ENCODE measurements at places on chromosomes 16 and 17.

DNA sequence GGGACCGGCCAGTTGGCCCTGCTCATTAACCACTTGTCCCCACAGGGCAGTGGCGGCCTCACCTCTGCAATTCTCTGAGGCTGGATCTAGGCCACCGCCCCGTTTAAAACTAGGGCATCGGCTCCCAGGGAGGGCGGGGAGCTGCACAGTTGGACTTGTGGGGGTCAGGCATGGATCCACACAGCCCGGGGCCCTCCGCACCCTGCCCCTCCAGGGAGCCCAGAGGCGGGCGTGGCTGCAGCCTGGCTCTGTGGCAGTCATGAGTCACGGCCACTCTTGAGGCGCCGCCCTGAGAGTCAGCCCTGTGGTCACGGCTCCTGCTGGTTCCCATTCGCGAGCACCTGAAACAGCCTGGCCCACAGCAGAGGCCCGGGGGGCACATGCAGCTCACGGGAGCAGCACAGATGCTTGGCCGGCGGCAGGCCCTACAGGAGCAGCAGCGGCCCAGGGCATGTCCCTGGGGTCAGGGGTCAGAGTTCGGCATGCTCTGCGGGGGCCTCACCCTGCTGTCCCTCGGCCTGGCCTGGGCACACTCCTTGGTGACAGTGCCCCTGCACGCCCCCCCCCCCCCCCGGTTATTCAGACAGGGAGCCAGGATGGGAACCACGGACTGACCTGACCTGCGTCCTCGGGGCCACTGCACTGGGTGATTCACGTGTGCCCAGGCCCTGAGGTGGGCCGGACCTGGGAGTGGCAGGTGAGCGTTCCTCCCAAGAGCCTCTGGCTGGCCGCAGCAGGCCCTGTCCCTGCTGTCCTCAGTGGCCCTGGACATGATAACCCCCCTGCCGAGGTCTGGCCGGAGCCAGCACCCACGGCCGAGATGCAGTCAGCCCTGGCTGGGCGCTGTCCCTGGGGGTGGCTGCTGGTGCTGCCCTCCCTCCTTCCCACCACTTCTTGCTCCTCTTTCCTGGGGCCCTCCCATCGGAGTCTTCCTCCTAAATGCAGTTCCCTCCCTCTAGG, 8.2 kb downstream of the CAPN15 start:
- peak; percentile 79 for DNase-seq

DNA sequence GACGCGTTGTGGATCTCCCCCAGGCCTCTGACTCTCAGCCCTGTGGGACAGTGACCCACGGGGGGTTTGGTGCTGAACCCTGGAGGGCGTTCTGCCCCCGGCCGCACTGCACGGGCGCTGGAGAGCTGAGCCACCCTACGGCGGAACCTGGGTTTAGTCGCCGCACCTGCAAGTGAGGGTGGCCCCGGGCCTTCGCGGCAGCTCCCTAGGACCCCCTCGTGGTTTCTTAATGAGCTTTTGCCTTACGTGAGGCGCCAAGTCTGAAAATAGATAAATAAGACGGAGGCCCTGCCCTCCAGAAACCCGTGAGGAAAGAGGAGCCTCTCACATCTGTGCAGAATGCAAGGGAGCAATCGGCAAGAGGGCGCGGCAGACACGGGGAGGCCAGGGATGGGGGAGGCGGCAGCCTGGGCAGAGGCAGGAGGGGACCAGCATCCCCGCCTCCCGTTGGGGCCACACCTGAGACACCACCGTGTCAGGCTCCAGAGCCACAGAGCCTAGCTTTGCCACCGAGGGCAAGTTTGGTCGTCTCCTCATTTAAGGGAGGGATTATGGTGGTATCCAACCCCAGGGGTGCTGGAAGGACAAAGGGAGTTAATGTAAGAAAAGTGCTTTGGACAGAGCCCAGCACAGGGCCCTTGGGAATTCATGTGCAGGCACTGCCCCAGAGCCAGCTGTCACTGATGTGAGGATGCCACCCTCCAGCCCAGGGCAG, 153.2 kb upstream of the CHMP6 start:
- no peak for DNase-seq

DNA sequence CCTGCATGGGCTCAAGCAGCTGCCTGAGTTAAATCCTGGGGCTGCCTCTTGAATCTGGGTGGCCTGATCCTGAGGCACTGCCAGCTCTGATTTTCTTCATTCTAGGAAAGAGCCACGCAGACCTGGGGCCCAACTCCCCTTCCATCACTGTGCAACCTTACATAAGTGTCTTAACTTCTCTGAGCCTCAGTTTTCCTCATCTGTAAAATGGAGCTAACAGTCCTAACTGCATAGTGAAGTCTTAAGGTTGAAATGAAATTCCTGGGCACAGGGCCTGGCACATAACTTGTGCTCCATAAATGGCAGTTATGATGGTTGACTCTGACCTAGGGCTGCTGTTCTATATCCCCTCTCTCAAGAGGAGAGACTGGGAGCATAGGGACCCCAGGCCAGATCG, 236.6 kb downstream of the GSG1L start:
- no peak for DNase-seq

- DNase-seq = no peak
Observed at GRCh38 chr17:36854982-36855381, 82.3 kb upstream of the LHX1 start.

DNA sequence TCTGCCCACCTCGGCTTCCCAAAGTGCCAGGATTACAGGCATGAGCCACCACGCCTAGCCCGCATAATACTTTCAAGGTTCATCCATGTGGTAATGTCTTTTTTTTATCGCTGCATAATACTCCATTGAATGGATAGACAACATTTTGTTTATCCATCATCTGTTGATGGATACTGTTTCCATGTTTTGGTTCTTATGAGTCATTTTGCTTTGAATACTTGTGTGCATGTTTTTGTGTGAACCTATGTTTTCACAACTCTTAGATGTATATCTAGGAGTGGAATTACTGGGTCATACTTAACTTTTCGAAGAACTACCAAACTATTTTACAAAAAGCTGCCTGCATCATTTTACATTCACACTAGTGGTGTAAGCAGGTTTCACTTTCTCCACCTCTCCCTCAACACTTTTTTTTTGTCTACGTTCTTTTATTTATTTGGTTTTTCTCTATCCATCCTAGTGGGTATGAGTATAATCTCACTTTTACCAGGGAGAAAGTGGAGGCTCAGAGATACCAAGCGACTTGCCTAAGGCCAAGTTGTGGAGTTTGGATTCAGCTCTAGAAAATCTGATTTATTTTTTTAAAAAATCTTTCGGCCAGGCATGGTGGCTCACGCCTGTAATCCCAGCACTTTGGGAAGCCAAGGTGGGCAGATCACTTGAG, 151.2 kb downstream of the CMIP start:
- DNase-seq = no peak

DNA sequence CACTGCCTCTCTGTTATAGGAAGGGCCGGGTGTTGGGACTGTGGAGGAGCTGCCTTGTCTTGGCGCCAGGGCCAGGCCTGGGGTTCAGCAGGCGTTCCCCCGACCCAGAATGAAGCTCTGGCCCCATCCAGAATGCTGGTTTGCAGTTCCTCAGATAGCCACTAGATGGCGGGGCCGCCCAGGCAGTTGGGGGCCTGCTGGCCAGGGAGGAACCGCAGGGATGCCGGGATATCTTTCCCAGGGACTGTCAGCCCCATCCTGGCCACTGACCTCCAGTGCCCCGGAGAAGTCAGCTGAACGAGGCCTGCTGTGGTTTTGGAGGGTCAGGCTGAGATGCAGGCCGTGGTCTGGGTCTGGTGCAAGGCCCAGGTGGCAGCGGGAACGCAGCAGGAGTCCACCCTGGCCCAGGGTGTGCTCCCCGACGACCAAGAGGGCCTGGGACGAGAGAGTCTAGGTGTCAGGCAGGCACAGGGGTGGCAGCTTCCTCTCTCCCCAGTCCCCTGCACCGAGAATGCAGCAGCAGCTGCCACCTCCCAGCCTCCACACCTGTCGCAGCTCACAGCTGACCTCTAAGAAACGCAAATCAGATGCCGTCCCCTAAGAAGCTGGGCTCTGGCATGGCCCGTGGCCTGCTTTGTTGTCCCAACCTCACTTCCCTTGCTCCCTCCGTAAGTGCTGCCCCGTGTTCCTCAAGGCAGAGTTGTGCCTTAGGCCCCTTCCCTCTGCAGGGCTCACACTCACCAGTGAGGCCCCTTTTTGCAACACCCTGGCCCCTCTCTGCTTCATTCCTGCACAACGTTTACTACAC, 51.2 kb downstream of the RMI2 start:
- DNase-seq = peak; percentile 61

- DNase-seq = no peak
Observed at GRCh38 chr17:2964370-2964769, 99.0 kb downstream of the OR1D5 start.

DNA sequence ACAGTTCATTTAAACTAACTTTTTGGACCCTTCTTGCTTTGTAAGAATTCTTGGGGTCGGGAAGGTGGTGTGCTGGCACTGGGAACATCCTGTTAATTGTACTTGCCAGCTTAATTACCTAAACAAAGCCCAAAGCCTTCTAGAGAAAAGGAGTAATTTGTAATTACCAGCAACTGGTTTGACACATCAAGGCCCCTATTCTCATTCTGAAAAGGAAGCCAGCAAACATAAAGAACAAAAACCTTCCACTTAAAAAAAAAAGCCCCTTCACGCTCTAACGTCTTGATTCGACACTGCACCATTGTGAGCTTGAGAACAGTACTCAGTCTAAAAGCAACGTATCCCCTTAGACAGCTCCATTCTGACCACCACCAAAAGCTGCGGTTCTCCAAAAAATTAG, 74.7 kb upstream of the RPH3AL start:
- no peak for DNase-seq

DNA sequence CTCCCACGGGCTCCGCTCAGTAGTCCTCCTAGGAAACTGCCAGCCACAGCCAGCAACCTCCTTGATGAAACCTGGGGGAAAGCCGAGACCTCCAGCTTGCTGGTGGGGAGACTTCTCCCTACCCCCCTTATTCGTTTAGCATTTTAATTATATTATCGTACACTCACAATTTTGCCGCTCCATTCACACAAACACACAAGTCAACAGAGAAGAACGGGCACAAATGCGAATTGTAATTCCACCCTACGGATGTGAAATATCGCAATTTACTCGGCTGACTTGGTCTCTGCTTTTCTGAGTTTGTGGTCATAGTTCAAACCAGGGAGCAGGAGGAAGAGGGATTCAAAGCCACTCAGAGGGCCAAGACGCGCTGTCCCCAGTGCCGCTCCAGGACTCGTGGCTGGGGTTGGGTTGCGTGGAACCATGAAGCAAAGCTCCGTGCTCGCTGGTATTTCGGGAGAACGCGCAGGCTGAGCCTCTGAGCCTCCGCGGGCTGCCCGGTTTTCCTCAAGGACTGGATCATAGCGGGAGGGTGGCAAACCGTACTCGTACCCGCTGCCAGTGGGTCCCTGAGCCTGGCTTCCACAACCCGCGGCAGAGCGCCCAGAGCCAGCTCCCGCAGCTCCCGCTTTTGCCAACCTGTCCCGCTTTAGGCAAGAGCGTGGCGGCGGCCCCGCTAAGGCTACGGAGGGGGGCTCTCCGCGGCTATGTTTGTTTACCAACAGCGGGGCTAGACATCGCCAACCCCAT, 2.0 kb downstream of the LHX1 start:
- DNase-seq = no peak

DNA sequence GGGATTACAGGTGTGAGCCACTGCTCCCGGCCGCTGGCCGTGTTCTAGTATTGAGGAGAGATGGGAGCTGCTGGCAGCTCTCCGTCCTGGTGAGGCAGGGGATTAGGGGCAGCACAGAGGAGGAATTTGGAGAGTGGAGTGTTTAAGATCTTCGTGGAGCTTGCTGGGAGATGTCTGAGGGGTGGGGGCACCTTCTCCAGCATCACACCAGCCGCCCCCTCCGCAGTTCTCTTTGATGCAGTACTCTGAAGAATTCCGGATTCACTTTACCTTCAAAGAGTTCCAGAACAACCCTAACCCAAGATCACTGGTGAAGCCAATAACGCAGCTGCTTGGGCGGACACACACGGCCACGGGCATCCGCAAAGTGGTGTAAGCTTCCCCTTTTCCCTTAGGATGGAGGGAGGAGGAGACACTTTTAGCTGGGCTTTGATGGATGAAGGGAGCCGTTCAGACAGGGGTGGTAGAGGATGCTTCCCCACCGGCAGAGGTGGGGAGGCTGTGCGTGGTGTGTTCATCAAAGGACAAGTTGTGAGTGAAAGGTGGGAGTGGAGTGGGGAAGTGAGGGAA, 11.9 kb downstream of the ITGAM start:
- DNase-seq = no peak

GRCh38 chr17:38703742-38704605, 1.1 kb upstream of the MLLT6 start:
- DNase-seq = no peak

DNA sequence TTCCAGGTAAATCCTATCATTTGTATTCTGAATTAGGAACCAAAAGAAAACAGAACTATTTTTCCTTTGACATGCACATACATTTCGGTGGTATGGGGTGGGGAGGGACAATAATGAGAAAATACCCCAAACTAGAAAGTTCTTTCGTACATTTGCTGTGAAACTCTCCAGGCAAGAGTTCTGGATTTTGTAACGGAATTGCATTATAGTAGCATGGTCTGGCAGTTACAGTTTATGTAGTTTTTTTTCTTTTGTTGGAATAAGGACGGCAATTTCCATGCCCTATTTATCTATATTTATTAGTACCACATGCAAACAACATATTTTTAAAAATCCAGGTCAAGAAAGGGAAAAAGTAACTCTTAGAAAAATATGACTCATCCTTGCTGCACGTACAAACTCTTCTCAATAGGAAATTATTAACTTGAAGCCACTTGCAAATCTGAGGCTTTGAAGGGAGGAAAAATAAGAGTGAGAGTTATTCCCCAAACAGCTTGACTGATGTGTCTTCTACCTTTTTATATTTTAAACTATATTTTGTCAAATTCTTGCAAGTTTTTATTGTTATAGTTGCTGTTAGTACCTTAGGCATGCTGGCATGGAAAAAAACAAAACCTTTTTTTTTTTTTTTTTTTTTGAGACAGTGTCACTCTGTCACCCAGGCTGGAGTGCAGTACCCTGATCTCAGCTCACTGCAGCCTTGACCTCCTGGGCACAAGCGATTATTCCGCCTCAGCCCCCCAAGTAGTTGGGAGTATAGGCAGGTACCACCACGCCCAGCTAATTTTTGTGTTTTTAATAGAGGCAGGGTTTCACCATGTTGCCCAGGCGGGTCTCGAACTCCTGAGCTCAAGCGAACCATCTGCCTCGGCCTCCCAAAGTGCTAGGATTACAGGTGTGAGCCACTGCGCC, 69.3 kb downstream of the WWP2 start:
- no peak for DNase-seq

DNA sequence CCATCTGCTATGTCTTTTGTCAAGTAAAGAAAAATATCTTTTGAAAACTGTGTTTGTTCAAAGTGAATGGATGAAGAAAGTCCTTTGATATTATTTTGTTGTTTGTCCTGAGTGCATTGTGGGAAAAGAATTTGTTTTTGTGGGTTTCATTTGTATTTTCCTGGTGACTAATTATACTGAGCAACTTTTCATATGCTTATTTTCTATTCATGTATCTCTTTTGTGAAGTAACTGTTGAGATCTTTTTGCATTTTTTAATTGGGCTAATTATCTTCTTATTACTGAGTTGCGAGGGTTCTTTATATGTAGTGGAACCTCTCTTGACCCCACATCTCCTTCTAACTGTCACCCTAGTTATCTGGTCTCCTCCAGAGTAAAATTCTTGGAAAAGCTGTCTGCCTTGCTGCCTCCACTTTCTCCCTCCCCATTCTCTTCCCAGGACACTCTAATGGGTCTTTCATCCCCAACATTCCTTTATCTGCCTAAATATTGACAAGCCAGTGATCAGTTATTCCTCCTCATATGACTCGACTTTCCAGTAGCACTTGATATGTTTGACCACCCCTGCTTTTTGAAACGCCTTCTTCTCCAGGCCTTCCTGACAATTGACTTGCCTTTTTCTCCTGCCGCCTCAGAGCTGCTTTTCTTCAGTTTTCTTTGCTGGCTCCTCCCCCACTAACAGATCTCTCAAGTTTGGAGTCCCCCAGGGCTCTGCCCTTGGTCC, 117.6 kb upstream of the HAS3 start:
- DNase-seq = no peak

- DNase-seq = peak; percentile 82
Observed at GRCh38 chr16:86791287-86792035, 213.1 kb downstream of the FOXL1 start.

Data from fibroblast of lung (primary cell).